ENCODE measurements at places on chromosomes 1 and 21.

DNA sequence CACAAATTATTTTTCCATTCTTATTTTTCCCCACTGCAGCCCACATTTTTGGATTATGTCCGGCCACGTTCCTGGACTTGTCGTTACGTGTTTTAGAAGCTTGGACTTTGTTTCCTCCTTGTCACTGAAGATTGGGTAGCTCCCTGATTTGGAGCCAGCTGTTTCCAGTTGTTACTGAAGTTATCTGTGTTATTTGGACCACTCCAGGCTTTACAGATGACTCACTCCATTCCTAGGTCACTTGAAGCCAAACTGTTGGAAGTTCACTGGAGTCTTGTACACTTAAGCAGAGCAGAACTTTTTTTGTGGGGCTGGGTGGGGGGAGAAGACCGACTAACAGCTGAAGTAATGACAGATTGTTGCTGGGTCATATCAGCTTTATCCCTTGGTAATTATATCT, 12.2 kb upstream of the AXDND1 start:
- no peaks in the 10 kb centered on the region for H3K4me1 ChIP-seq
- H3K27me3 ChIP-seq, result no peaks in the 10 kb centered on the region
- H3K4me3 ChIP-seq, result no peak overlapping the region
- DNase-seq, result no peak
- H3K27ac ChIP-seq, result no peak overlapping the region

GRCh38 chr1:7250176-7250575, 464.9 kb downstream of the CAMTA1 start:
- H3K27ac ChIP-seq, result no peak overlapping the region
- no peak for DNase-seq
- no peaks in the 10 kb centered on the region for H3K27me3 ChIP-seq
- no peaks in the 10 kb centered on the region for H3K36me3 ChIP-seq
- no peaks in the 10 kb centered on the region for H3K4me1 ChIP-seq
- no peak overlapping the region for H3K4me3 ChIP-seq

DNA sequence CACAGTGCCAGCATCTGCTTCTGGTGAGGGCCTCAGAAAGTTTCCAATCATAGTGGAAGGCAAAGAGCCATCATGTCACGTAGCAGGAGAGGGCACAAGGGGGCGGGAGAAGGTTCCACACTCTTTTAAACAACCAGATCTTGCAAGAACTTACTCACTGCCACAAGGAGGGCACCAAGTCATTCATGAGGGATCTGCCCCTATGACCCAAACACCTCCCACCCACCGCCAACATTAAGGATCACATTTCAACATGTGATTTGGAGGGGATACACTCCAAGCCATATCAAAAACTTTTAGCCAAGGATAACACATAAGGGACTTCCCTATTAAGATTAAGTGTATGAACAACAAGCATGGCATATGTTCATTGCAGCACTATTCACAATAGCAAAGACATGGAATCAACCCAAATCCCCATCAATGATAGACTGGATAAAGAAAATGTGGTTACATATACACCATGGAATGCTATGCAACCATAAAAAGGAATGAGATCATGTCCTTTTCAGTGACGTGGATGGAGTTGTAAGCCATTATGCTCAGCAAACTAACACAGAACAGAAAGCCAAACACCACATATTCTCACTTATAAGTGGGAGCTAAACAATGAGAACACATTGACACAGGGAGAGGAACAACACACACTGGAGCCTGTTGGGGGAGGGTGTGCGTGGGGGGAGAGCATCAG, 19.9 kb upstream of the SLC35F3 start:
- H3K36me3 ChIP-seq, result no peaks in the 10 kb centered on the region
- H3K4me3 ChIP-seq, result no peak overlapping the region
- H3K27me3 ChIP-seq, result no peaks in the 10 kb centered on the region

DNA sequence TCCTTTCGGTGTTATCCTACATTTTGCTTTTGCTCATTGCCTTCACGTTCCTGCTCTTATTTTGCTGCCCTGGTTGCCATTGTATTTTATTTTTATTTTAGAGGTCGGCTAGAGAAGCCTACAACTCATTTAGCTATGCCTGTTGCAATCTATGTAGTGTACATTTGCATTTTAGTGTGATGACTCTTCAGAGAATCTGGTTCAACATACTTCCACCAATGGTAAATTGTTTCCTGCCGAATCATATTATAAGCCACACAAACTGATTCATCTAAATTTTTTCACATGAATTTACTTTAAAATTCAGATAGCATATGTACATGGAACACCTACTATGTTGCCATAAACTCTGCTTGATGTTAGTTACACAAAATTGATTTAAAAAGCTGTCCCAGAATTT, 1596.9 kb downstream of the PLA2G4A start:
- no peak for DNase-seq
- H3K4me3 ChIP-seq, result no peak overlapping the region
- no peaks in the 10 kb centered on the region for H3K27me3 ChIP-seq

DNA sequence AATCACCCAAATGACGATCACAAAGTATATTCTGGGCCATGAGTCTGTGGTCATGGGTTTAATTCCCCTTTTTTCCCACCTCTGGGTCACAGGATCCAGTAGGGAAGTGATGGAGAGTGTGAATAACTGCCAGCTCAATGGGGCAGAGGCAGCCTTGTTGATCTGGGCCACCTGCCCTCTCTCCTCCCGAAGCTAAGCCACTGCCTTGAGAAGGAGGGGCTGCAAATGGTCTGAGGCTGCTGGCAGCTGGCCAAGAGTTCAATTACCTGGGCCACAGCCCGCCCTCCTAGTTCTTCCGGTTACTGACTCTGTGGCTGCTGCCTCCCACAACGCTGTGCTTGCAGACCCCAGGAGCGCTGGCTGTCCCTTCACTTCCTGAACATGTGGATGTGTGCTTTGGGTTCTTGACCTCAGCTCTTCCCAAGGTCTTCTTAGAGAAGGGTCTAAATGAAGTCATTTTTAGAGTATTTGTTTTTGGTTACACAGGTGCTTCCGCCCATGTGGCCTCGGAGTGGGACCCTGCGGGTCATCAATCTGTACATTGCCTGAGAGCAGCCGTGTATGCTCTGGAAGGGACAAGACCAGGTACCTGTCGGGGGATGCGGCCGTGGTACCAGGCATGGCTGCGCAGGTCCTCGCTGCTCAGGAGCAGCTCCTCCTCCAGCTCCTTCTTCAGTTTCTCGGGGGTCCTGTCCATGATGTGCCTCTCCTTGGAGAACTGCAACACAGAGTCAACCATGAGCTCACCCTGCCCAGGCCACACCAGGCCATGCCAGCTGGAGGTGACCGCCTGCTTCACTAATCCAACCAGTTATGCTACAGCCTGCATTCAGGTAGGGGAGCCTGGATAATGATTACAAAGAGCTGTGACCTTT, 89.7 kb downstream of the BCAR3 start:
- H3K36me3 ChIP-seq, result peaks cover 39% of the 10 kb centered on the region
- H3K4me3 ChIP-seq, result no peak overlapping the region
- peak overlapping the region; percentile 19 for H3K27ac ChIP-seq
- DNase-seq, result peak; percentile 76

DNA sequence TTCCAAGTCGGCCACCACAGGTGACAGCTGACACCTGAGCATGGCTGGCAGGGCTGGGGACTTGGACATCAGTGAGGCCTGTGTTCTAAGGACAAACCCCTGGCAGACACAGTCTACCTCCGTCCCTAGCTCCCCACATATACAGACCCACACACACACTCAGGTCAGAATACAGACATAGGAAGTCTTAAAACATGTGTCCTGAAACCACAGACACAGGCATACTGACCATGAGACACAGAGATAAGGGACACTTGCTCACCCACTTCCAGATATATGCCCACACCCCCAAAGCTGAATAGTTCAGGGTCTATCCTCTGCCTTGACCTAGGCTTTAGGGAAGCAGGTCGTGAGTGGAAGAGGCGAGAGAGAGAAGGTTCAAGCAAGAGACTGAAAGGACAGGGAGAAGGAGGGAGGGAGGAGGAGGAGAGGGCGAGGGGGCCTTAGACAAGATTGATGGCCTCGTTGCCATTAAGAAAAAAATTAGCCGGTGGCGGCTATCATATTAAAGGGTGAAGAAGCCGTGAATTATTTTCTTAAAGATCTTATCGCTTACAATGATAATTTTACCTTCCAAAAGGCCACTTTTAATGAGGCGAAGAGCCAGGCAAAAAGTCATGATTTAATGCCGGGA, 49.9 kb downstream of the TMEM53 start:
- no peak overlapping the region for H3K4me3 ChIP-seq
- no peaks in the 10 kb centered on the region for H3K36me3 ChIP-seq
- no peaks in the 10 kb centered on the region for H3K4me1 ChIP-seq
- no peak overlapping the region for H3K27ac ChIP-seq

DNA sequence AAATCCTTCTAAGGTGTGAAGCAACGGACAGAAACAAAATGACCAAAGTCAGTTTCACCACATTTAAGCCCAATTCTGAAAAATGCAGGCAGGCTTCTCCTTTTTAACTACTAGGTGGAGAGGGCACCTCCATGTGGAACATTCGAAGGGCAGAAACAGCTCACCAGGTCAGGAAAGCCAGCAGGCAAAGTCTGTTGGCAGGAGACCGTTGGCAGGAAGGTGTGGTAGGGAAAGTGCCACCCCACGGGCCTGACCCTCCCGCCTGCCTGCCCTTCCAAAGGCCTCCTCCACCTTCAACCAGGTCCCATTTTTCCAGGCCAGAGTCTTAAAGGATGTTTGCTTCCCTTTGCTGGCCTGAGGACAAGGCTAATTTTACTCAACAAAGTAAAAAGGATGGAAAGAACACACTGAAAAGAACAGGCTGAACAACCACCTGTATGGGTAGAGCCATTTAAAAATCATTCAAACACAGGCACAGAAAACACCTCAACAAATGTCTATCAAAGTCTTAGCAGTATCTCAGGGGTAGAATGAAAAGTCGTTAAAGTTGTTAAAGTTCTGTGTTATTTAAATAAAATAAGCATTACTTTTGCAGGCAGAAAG, 26.4 kb downstream of the CAPZB start:
- H3K36me3 ChIP-seq, result peaks cover 4% of the 10 kb centered on the region
- peak overlapping the region; percentile 28 for H3K27ac ChIP-seq
- H3K4me1 ChIP-seq, result peaks cover 88% of the 10 kb centered on the region
- DNase-seq, result no peak

- H3K27ac ChIP-seq, result no peak overlapping the region
- no peak overlapping the region for H3K4me3 ChIP-seq
- DNase-seq, result no peak
- H3K36me3 ChIP-seq, result no peaks in the 10 kb centered on the region
- peaks cover 16% of the 10 kb centered on the region for H3K27me3 ChIP-seq
These were observed 47.3 kb downstream of the UBIAD1 start for GRCh38 chr1:11320153-11320936.

DNA sequence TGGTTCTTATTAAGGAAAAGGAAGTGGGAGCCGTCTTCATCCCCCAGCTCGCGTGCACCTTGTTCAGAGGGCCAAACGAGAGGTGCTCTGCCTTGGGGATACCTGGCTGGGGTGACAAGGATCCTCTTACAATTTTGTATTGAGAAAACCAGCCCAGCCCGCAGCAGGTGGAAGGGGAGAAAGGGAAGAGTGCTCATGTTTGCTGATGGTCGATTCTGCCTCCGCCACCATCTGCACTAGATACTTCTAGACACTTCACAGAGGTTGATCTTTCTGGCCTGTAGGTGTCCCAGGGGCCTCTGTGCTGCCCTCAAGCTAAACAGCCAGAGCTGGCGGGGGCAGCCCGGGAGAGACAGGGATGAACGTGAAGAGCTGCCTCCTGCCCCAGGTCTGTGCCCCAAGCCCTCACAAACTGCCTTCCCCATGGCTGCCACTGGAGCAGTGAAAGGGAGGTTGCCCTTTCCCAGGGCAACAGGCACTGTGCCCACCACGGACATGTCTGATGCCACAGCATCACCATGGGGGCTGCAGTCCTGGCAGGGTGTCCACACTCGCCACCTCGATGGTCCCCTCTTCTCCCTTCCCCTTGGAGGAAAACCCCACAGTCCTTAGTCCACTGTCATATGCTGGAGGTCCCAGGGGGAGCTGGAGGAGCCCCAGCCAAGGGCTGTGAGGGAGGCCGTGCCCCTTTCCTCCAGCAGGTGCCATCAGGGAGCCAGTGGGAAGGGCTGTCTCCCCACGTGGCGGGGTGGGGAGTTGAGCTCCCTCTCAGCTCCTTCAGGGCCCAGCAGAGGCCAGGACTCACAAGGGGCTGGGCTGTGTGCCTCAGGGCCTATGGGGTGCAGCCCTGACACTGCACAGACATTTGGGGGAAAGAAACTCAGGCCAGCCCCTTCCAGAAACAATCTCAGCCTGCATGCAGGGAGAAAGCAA, 8.1 kb downstream of the ADPRS start:
- H3K4me1 ChIP-seq, result peaks cover 39% of the 10 kb centered on the region
- H3K36me3 ChIP-seq, result peaks cover 38% of the 10 kb centered on the region
- DNase-seq, result no peak

DNA sequence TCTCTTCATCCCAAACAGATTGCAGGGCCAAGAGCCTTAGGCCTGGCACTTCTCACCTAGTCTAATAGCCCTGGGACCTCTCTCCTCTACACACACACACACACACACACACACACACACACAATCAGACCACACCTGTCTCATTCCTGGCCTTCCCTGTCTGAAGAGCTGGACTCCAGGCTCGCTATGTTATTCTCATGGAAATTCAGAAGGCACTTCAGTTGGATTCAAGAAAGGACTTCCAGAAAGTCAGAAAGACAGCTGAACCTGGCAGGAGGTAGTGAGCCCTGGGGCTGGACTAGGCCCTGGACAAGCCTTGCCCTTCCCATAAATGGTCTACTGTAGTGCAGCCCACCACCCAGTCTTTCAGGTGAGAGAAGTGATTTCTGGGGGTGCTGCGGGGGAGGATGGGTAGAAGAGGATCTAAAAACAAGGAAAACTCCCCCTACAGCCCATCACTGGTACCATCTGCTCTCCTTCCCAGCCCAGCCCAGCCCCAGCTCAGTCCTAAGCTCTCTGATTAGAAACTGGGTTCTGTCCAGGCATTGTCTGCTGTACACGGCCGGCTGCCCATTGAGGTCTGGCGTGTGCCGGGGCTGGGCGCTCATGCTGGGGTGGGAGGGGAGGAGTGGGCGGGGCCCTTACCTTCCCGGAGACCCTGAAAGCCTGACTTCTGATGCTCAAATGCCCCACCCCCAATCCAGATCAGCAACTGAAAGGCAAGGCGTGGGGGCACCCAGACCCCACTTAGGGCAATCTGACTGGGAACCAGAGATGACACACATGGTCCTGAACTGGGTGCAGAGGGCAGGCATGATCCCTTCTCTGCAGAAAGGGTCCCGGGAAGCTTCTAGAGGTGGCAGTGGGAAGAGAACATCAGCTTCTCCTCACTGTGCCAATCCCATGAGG, 2.5 kb downstream of the KIF21B start:
- peak overlapping the region; percentile 24 for H3K27ac ChIP-seq
- no peaks in the 10 kb centered on the region for H3K27me3 ChIP-seq
- no peak for DNase-seq
- no peaks in the 10 kb centered on the region for H3K36me3 ChIP-seq
- H3K4me3 ChIP-seq, result no peak overlapping the region

All from lower lobe of right lung (tissue), 2 donors.